Smooth muscle cell of the brain vasculature (primary cell): ENCODE measurements at places on chromosomes 7 and 10.
A peak's percentile ranks its signal among the peaks of the same experiment; 100 is the strongest.

DNA sequence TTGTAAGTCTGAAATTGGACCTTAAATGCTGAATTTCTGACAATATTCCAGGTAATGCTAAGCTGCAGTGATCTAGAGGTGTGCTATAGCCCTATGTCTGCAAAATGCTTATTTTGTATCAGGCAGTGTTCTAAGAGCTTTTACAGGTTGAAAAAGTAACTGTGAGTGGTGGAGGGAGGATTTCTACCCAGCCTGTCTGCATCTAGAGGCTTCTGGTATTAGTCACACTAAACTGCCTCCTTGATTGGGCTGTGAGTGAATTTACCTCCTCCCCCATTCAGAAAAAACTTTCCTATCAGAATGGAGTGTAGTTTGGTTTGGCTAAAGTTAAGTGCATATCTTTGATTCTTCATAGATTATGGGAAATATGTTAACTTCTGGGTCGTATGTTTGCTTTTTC, 56.8 kb downstream of the BBS9 start:
- DNase-seq: no peak

DNA sequence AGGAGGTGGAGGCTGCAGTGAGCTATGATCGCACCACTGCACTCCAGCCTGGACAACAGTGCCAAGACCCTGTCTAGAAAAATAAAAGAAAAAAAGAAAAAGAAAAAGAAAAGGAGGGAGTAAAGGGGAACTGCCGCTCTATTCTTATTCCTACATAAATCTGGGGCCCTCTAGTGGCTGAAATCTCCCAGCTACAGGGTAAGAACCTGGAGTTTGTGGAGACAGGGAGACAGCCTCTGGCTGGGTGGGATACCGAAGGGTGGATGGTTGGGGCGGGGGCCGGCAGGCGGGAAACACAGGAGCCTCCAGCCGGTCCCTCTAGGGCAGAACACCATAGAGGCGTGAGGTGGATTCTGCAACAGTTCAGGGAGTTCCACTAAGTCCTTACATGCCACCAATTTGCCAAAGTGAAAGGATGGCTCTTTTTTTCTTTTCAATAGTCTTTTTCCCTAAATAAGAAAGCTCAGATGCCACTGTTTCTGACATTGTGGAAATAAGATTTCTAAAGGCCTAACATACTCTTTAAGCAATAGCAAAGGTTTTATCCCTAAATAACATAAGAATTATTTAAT, 117.3 kb downstream of the SVIL start:
- no peak for DNase-seq

GRCh38 chr10:124066126-124066700, 27.2 kb downstream of the CHST15 start:
- DNase-seq: no peak

DNA sequence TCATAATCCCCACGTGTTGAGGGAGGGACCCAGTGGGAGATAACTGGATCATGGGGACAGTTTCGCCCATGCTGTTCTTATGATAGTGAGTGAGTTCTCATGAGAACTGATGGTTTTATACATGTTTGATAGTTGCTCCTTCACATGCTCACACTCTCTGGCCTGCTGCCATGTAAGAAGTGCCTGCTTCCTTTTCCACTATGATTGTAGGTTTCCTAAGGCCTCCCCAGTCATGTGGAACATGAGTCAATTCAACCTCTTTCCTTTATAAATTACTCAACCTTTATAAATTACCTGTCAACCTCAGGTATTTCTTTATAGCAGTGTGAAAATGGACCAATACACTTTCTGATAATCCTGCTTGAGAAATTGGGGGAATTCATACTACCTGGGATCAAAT, 80.2 kb downstream of the ZNF37A start:
- DNase-seq: no peak

- DNase-seq: no peak
Observed at GRCh38 chr7:81005254-81005653, 86.4 kb upstream of the SEMA3C start.

DNA sequence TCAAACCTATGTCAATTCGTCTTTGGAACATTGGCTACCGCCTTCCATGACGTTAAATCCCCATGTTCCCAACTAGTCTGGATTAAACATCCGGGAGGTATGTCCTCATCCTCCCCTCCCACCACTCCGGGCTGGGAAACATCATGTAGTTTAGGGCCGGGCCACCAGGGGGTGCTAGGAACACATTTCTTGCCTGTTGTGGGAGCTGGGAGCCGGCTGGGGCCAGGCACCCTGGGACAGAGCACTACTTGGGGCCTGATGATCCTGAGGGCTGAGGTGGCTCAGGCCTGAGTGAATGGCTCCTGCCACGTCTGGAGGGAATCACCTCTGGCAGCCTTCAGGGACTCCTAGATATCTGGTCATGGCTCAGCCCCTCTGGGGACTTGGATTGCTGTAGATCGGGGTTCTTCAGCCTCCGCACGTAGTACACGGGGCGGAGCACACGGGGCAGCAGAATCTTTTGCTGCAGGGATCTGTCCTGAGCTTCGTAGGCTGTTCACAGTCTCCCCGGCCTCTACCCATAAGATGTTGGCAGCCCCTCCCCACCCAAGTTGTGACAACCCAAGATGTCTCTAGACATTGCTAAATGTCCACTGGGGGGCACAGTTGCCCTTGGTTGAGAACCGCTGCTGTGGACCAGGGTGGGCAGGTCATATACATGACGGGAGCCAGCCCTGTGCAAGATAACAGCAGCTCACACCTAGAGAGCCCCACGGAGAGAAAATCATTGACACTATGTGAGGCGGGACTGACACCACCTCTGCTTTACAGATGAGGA, 141.2 kb upstream of the ZNF716 start:
- no peak for DNase-seq

- peak; percentile 77 for DNase-seq
Observed at GRCh38 chr7:74587435-74588126, 69.9 kb upstream of the GTF2I start.

- DNase-seq: no peak
Observed at GRCh38 chr7:13989126-13989948, at the start of gene ETV1. TSS of gene ETV1 (minus strand) at chr7:13989666. CDS start at chr7:13989052, 614 bp downstream.

DNA sequence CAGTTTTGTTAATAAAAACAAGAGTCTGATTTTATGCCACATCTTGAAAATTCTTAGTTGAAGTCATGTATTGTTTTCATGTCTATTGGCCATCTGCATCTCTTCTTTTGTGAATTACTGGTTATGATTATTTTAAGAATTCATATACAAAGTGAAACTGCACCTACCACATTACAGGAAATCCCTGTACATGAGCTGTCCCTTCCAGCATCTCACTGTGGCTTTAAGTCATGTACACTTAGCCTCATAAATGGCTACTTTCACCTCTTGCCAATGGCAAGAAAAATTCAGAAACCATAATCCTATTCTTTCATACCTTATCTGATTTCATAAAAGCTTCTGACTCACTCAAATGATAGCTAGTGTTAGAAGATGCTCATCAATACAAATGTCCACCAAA, 48.6 kb downstream of the CRTAC1 start:
- DNase-seq: no peak

DNA sequence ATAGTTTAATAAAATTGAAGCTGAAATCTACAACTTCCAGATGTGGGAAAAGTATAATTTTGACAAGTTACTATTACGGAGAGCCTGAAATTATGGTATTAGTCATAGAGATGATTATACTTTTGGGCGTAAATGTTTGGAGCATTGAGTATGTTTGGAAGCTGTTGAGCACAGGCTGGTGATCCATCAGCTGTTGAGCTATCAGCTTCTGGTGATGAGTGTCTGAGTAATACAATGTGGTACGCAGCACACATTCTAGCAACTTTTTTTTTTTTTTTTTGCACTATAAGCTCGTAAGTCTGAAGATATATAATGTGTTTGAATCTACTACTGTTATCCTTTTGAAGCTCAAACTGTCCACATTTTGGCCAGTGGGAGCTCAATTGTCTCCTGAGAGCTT, 123.4 kb downstream of the ATE1 start:
- DNase-seq: no peak

GRCh38 chr10:74415146-74415839, 264.3 kb downstream of the ADK start:
- DNase-seq: no peak

DNA sequence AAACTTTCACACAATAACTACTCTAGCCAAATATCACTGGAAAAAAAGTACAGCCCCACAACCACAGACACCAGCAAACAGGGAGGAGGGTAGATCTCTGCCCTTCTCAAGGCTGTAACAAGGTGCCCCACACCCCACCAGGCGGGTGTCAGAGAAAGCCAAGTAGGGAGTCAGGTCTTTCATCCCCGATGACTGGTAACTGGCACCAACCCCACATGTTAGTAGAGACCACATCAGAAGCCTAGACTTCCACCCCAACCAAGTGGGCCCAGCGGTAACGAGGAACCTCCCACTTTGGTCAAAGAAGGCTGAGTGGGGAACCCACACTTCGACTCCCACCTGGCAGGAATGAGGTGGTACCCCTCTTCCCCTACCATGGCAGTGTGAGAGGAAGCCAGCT, 16.4 kb upstream of the RUFY2 start:
- no peak for DNase-seq

- DNase-seq: no peak
Observed at GRCh38 chr7:47734287-47734948, 152.5 kb upstream of the TNS3 start.

- no peak for DNase-seq
Observed at GRCh38 chr7:36563706-36564327, 160.5 kb downstream of the AOAH start.

DNA sequence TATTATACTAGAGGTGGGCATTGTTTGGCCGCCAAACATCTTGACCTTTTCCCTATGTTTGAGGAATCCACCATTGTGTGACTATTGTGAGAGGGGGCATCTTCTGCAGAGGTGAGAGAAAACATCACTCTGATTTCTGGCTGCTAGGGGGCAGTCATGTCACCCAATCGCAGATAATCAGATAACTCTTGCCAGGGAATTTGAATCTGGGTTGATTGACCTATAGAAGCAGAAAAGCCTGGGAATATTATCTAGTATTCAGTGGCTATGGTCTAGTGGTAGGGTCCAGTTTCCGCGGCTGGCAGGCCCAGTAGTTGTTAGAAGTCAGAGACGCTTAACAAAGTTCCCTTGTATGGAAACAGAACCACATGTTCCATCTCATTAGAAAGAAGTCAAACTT, 808.5 kb downstream of the PHTF2 start:
- no peak for DNase-seq

- no peak for DNase-seq
Observed at GRCh38 chr7:77867537-77867865, 68.9 kb downstream of the PHTF2 start.

DNA sequence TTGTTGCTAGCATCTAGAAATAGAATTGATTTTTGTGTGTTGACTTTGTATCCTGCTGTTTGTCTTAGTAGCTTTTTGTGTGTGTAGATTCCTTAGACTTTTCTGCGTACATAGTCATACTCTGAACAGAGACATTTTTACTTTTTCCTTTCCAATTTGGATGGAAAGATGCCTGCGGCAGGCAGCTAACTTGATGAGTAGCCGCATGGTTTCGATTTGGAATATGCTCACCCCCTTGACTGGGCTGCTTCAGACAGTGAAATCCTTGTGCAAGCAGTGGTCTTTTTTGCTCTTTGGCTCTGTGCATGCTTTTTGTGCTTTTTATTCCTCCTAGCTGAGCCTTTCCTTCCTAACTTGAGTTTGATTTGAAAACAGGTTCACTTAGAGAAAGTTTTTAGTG, 71.8 kb downstream of the HHEX start:
- DNase-seq: no peak

DNA sequence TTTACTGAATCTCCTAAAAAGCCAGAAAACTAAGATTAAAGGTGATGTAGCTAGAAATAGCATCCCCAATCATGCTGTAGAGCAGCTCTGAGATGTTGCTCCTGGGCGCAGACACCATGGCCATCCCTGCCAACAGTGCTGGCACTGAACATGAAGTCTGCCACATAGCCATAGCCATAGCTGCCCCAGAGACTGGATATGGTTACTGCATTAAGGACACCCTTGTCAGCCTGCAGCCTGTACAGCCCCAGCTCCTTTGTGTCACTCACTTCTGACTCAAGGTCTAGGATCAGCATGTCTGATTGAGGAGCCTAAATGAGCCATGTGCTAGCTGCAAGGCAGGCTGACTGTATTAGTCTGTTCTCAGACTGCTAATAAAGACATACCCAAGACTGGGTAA, 284.6 kb downstream of the RPS24 start:
- DNase-seq: no peak

GRCh38 chr7:123714296-123715080, 34.3 kb downstream of the WASL start:
- DNase-seq: no peak

DNA sequence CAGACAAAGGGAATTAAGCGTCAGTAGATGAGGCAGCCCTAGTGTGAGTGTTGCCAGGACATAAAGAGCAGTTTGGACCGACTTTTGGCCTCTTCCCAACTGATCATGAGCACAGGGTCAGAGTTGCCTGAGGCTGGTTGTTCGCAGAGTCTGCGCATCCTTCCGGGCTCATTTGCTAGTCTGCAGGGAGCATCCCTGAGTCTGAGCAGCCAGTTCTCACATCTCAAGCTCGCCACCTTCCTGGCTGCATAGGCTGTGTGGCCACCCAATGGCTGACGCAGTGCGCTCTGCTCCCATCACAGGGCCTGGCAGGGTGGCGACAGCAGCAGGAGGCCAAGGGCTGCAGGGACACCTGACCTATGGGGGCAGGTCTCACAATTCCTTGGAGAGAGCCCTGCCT, 5.0 kb downstream of the GAD2 start:
- DNase-seq: no peak

DNA sequence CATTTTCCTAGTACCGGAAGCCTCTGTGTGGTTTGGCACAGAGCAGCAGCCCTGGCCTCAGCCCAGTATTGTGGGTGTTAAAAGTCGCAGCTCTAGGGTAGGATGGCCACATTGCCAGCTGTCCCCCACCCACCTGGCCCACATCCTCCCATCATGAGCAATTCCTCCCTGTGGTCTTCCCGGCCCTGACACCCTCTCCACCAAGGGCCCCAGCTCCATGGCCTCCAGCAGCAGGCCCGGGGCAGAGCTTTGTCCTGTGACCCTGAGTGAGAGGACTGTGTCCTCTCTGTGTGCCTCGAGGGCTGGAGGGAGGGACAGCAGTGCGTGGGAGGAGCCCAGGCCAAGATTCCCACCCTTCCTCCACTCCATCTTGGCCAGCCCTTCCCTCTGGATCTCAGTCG, 93.7 kb downstream of the MYL10 start:
- DNase-seq: no peak

DNA sequence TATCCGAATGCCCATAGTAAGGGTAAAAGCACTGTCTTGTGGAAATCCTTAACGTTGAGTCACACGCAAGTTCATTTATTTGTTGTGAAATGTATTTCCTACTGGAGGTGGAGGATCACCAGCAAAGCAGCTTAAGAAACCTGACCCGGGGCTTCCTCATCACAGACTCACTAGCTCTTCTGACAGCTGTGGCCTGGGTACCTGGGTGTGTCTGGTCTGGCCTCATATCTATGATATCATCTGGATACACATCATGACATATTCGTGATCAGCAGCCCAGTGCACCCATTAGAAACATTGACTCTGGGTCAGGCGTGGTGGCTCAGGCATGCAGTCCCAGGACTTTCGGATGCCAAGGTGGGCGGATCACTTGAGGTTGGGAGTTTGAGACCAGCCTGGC, 8.8 kb downstream of the DRGX start:
- DNase-seq: peak; percentile 13

DNA sequence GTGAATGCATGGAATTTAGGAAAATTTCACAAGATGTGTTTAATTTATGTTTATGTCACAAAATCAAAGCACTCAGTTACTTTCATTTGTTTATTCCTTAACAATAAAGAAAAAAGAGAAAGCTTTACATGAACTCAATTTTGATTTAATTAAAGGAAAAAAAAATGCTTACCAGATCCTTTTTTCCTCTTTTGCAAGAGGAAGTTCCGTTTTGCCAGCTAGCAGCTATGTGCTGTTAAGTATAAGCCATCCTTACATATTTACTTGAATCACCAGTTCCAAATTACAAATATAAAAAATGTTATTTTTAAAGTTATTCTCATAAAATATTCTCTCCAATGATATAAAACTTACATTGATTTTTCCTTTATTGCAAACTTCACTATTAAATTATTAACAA, 12.7 kb downstream of the MRC1 start:
- no peak for DNase-seq
